ENCODE measurements at places on chromosomes 6 and 20.

- no peak for DNase-seq
Observed at GRCh38 chr6:19435755-19436154, 401.4 kb upstream of the ID4 start.

DNA sequence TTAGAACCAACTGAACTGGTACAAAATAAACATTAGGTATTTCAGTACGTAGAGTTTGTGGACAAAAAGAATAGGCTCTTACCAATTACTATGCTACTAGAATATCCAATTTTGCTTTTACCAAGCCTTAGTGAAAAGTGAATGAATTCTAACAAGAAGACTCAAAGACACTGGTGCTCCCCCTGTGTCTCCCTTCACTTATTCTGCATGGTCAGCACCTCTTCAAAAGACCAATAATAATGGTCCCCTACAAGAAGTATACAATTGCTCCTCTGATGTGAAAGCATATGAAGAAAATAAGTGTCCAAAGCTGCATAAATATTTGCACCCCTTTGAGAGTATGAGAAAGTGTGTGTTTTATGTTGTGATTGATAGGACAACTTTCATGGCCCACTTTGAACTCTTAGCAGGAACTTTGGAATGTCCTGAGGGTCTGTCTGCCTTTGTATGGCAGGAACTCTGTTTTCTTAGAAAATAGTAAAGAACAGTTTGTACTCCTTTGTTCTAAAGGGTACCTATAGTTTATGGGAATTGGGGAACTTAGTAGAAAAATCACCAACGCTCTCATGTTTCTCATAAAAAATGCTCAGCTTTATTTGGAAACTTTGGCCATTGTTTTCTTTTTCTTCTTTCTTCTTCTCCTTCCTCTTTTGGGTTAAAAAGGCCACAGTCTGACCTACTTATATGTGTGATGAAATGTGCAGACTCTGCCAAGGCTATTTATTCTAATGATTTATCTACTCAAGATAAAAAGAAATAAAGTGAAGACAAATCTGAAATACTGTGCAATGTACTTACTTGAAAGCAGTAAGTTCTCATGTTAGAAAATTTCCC, 352.4 kb downstream of the LAMA2 start:
- no peak for DNase-seq

DNA sequence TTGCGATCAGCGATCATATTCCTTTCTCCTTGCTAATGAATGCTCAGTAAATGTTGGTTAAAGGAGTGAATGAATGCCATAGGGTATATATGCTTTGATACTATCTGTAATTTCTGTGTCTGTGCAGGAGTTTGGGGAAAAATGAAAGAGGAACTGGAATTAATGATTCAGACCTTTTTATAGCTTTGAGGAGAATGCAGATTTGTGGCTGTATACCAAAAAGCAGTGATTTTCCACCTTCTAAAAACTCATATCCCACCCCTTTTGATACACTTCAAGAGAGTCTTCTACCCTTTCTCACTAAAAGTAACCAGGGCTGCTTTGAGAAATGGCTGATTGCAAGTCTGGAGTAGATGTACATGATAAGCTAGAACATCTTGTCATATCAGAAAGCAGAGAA, 26.6 kb upstream of the SUMO4 start:
- no peak for DNase-seq

- no peak for DNase-seq
Observed at GRCh38 chr20:50301712-50302111, 111.1 kb downstream of the CEBPB start.

DNA sequence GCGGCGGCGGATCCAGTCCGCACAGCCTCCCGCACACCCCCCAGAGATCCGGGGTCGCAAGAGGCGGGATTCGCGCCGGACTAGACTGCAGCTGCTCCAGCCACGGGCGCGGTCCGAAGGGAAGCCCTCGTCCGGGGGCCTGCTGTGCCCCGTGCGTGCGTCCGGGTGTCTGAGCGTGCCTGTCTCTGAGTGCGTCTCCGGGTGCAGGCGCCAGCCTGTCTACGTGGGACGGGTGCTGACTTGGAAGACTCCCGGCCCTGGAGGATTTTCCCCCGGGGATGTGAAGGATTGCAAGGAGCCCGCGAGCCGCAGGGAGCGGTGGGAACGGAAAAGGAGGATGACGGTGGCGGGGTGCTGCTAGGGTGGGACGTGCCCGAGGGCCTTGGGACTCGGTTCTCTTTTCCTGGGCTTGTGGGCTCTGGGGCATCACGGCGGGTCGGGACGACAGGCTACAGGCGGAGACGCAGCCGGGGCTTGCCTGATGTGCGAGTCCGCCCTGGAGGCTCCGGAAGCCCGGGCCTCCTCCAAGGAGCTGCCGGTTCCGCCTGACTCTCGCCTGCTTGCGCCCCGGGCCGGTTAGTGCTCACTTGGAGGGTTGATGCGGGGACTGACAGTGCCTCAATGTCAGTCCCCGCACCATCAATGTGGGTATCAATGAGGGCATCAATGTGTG, 5.7 kb downstream of the MAFB start:
- DNase-seq = peak; percentile 71

- DNase-seq = no peak
Observed at GRCh38 chr6:165714907-165715306, 51.9 kb upstream of the PDE10A start.

DNA sequence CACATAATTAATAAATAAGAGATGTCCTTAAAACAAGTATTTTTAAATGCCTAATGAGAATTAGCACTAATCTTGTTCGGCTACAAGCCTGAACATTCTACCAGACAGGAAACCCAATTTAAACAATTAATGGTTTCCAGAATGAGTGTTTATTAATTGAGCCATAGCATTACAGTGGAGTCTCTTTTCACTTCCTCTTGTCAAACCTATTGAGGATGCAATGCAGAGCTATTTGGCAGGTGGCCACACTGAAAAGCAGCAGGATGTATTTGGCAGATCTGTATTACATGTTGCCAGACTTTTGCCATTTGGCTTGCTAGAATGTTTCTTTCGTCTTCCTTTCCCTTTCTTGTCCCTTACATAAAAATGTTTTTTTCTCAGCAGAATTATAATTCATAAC, 475.2 kb upstream of the MARCKS start:
- peak; percentile 85 for DNase-seq

DNA sequence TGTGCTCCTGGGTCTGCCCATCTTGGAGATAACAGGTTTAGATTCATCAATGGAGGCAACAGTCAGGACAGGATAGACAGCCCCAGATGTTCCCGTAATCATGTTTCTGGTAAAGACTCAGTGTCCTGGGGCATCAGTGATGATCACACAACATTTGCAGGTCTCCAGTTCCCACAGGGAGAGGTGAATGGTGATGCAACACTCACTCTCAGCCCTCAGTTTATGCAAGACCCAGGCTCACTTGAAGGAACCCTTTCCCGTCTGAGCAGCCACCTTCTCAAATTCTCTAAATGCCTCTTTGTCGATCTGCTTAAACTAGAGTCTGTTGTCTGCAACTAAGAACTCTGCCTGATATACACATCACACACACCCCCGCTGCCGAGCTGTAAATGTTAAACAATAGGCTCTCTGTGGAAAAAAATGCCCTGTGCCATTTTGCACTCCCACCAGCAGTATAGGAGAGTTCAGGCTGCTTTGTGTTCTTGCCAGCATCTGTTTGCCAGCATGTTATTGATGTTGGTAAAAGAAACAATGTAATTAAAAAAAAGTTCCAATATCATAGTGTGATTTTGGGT, 30.1 kb upstream of the SCP2D1 start:
- no peak for DNase-seq

GRCh38 chr6:6626187-6626586, 37.7 kb downstream of the LY86 start:
- DNase-seq = no peak

DNA sequence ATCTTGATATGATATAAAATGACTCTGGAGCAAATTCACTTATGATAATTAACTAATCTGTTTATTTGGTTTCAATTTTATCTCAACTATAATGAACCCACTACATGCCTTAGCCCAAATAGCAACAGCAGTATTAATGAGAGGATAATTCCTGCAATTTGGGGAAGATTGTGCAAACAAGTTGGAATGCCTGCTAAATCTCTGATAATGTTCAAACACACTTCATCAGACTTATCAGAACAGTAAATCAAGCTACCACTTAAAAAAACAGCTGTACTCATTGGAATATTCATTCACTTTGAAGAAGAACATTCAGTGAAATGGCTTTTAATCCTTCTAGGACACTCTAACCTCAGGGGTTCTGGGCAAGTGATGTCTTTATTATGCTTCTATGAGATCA, 85.4 kb downstream of the CBLN4 start:
- DNase-seq = no peak

GRCh38 chr20:17626217-17627007, 55.6 kb downstream of the RRBP1 start:
- no peak for DNase-seq

DNA sequence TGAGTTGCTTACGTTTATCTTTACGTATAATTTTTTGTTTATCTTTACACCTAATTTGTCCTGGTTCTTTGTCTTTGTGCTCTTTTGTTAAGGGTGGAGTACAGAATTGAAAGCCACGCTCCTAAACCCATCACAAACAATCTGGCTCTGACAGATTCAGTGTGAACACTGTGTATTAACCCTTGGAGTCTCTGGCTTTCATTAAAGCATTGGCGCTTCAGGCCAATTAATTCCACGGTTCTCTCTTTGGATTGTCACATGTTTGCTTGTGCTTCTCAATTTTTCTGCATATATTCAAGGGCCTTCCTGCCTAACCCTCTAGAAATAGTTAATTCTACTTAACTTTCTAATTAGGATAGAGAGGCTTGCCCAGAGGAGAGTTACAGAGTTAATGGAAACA, 38.6 kb downstream of the NKX2-4 start:
- DNase-seq = no peak

GRCh38 chr20:57921676-57922075, 211.9 kb upstream of the PMEPA1 start:
- no peak for DNase-seq

DNA sequence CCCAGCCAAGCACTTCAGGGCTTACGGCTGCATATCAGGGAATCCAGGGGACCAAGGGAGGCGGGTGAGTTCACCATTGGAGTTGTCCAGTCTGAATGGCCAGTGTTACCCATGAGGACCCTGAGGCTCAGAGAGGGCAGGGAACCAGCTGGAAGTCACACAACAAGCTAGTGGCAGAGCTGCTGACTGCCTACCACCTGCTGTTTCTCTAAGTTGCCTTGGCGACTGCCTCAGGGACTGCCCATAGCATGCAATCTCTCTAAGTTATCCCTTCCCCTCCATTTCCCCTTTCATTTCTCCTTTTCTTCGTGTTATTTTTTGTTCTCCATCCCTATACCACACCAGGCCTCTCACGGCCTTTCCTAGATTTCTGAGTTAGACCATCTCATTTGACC, 71.8 kb upstream of the SIRPA start:
- no peak for DNase-seq

GRCh38 chr6:100257793-100258395, 206.8 kb downstream of the SIM1 start:
- peak; percentile 79 for DNase-seq

GRCh38 chr6:75842191-75842590, 93.2 kb downstream of the MYO6 start:
- DNase-seq = peak; percentile 42

GRCh38 chr6:26094036-26094435, 6.8 kb downstream of the HFE start:
- no peak for DNase-seq

- DNase-seq = no peak
Observed at GRCh38 chr6:23663652-23664051, 462.4 kb upstream of the NRSN1 start.

DNA sequence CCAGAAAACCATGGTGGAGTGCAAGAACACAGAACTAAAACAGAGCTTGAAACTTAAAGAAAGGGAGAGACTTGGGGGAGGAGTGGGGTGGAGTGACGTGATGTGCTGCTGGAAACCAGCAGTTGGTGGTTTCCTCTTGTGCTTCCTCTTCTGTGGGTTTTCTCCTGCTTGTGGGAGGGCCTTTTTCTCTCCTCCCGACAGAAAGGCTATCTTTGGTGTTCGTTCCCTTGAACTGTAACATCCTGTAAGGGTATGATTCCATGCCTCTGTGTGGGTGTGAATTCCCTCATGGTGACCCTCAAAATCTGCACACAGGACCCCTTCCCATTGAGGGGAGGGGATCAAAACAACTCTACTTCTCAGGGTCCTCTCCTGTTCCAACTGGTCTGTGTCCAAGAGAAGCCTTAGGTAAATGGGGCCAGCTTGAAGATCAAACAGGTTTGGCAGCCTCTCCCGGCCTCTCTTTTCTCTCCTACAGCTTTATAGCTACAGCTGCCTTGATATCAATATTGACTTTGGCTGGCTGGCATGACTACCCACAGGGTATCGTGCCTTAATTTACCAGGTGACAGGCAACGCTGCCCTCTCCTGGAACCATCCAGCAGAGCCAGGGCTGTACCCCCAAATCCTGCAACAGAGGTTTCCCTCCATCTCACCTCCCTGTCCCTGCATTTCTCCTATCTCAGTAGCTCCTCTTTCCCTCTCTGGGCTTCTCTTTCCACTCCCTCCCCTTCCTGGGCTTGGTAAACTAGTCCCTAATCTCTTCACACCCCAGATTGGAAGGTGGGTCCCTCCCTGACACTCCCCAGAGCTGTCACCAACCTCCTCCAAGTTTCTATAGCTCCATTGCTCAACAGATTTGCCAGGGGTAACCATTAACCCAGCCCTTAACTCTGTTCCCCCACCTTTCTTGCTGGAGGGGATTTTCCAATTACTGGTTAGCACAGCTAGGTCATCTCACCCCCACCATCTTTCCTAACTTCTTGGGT, 1.5 kb upstream of the MSH5 start:
- peak; percentile 79 for DNase-seq

DNA sequence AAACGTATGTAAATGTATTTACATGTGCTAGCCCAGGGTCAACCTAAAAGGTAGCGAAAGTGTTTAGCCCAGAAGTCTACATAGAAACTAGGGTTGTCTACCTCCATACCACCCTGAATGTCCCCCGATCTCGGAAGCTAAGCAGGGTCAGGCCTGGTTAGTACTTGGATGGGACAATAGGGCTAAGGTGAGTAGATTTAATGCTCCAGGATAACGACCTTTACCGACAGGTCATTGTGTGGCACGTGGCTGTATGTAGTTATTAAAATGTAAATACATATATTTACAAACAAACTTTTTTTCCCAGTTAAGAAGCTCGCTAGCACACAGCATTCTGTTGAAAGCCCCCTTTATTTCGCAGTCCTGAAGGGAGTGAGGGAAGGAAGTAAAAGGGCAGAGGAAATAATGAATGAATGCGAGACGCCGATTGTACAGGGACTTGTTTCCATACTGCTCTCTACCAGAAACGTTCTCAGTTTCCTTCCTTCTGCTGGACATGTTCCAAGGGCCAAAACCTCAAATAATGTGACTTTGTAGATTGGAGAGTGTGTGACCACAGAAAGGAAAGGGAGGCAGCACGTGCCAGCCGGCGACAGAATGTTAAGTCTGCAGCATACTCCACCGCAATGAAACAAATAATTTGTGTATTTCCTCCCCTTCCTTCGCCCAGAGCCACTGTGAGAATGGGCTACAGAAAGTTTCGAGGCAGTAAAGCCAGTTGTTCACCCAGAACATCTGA, 612 bp downstream of the ADAT2 start:
- DNase-seq = peak; percentile 34

DNA sequence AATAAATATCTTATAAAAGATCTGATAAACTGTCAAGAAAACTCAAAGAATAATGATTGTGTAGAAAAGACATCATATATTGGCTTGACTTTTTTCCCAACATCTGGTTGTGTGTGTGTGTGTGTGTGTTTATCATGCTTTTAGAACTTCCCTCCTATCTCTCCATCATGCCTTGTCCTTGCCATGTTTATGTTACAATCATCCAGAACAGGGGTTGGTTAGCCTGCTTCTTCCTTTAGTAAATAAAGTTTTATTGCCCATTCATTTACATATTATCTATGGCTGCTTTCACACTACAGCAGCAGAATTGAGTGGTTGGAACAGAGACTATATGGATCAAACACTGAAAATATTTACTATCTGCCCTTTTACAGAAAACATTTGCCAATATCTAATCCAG, 52.8 kb upstream of the RIPOR2 start:
- no peak for DNase-seq

Measured in fibroblast of skin of scalp (primary cell).